Left kidney (tissue), 8 donors: ENCODE measurements at places on chromosomes 16 and 17. TPM values are rescaled to one million over a fixed set of nuclear protein-coding genes. Genes with fewer than 3 reads are reported as not detected.

- no peak for DNase-seq
These were observed 4.2 kb downstream of the SGCA start for GRCh38 chr17:50169881-50170459.

EVI2B gene
- 2.0 TPM for polyA plus RNA-seq

DNA sequence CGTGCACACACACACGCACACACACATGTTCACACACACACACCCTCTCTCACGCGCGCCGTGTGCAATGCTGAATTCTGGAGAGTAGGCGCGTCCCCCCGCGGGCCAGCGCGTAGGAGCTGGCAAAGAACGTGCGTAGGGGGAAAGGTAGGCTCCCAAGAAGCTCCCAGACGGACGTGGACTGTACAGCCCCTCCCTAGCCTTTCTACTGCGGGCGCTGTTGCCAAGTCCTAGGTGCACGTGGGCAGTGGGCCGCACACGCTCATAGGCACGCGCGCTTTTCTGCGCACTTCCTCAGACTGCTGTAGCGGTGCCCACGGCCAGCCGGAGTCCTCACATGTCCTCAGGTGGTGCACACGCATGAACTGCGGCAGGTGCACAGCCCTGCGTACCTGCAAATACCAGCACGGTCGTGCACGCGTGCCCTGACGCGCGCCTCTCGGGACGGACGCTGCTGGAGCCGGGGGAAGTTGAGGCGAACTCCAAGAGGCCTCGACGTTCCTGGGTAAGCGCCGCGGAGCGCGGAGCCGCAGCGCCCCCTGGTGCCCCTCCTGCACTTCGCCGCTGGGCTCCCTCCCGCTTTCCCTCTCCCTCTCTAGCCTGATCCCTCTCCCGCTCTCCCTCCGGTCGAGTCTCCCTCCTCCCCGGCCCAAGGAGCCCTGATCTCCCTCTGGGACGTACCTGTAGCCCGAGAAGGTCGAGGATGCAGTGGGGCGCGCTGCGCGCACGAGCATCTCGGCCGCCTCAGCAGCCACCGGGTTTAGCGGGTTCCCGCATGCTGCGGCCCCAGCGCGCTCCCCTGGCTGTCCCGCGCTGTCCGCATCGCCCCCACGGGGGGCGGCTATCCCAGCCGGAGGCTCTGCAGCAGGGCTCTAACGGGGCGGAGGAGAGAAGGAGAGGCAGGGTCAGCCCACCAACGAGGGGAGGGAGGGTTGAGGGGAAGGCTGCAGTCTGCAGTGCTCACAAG is 749 bp downstream of the GRIN2A start:
- DNase-seq, result peak; percentile 66

GRCh38 chr16:19830902-19831560 is 53.6 kb downstream of the GPRC5B start:
- DNase-seq, result no peak

GRCh38 chr17:76867578-76868175 is 527 bp upstream of the MGAT5B start:
- DNase-seq, result no peak

DNA sequence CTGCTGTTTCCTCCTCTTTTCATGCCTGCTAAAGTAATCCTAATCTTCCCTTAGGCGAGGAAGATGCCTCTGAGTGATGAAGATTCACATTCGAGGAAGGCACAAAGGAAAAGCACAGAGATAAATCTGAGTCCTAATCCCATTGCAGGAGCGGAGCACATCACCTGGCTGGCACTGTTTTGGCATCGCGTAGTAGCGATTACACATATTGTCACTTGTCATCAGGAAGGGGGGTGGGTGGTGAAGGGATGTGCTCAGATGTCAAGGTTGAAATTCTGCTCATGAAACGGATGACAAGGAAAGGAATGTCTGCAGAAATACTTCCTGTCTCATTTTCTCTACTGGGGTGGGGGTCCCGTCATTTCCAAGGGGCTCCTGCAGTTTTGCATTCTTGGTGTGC is 363.1 kb upstream of the EEF2KMT start:
- no peak for DNase-seq

GRCh38 chr16:24820522-24820921 is 25.2 kb upstream of the SLC5A11 start:
- no peak for DNase-seq

RAB37 gene
- polyA plus RNA-seq, result 6.6 TPM
